ENCODE measurements at places on chromosomes 2 and 18.
A peak's percentile ranks its signal among the peaks of the same experiment; 100 is the strongest.

DNA sequence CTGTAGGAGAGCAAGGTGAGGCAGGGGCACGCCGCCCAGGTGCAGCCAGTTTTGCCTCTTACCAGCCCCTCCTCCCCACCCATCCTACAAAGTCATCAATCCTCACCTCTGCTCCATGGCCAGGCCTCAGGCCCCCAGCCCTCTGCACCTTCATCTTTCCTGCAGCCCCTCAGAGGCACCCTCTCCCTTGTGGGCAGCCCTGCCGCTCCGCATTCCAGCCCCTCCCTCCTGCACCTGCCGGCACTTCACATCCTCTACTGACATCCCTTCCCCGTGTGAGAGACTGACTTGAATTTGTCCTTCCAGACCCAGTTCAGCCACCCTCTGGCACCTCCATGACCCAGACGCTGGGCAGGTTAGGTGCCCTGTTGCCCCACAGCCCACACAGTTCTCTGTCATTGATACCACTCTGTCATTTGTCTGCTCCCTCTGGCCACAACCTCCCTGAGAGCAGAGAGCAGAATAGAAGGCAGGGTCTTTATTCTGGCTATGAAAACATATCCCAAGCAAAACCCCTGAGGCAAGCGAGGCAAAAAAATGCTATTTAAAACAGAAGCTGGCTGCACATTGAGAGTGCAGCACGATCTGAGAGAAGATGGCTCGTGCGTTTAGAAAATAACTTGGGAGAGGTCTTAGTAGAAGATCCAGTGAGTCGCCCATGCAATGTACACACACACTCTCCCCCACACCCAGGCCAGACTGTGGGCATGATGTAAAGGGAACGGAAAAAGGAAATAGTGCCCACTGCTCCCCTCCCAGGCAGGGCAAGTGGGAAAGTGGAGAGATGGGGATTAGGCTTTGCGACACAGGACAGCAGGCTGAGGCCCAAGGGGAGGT is 25.9 kb downstream of the SDC1 start:
- DNase-seq, result no peak

DNA sequence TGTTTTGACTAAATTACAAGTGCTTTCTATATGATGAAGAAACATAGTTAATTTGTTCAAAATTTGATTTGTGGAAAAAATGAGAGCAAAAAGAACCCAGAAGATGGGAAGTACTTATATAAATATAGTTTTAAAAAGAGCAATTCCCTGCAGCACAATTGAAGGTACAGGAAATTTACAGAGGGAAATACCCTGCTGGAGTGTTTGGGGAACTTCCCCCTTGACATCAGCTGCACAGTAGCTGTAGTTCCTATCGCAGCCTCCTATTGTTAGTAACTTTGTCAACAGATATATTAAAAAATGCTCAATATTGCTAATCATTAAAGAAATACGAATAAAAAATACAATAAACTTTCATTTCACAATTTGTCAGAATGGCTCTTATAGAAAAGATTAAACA is 1118.8 kb upstream of the ZEB2 start:
- DNase-seq, result peak; percentile 4

DNA sequence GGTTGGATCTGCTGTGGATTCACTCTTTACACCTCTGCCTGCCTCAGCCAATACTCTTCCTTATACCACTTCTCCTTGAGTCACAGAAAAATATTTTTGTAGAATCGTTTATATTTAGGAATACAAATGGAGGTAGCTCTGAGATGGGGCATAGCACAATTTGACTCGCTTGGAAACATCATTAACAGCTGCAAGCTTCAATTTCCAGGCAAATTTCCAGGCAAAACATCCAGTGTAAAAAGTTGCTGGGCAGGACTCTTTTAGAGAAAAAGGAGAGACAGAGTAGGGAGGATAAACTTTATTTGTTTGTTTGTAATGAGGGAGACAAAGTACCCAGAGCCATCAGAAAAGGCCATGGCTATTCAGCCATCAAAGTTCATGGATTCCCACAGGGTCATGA is 74.4 kb upstream of the SOX11 start:
- DNase-seq, result no peak

DNA sequence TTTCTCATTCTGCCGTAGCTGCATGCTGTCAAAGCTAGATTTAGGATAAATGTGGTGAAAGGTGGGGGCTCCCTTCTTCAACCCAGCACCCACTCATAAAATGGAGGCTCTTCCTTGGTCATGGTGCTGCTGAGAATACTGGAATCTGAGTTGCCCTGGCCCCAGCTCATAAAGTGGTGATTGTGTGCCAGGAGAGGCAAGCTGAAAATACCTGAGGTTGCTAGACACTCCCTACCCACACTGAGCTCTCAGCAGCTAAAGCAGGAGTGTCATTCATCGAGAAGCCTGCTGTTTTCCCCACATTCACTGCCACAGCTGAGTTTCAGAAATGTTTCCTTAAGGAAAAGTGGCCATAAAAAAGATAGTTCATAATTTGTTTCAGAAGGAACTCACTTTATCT is 297.1 kb upstream of the RBMS1 start:
- DNase-seq, result no peak

DNA sequence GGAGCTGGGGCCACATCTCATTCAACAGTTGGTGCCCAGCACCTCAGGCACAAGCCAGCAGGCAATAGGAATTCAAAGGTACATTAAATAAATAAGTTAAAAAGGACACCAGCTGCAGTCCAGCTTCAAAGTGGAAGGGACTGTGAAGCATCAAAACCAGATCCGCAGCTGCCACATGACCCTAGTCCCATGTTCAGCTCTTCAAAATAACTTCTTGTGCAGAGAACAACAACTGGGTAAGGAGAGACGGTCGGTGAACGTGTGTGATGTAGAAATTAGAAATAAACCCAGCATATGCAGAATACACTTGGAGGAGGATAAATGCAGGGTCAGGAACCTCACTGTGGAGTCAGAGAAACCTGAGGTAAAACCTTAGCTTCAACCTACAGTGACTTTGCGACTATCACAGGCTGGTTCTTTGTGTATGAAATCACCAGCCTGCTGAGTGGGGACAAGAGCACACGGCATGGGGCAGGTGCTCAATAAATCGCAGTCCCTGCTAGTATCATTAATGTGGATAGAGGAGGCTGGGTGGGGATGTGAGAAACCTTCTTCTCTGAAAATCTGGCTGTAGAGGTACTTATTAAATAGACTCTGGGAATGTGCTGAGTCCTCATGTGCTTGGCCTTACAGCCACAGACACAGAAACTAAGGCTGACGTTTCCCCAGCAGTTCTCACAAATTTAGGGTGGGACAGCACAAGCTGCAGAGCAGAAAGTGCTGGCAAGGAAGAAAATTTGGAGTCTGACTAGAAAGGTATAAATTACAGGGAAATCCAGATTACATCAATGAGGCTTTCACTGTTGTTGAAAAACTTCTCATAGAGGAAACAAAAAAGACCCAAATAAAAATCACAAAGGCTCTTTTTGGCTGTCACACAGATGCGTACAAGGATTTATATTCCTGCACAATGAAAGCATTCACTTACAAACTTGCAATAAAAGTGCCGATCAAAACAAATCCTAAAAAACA is 20.7 kb downstream of the FBXO15 start:
- DNase-seq, result no peak

- DNase-seq, result no peak
These were observed 152.8 kb downstream of the PID1 start for GRCh38 chr2:229118336-229118735.

- DNase-seq, result no peak
These were observed 151.7 kb upstream of the POU3F3 start for GRCh38 chr2:104702031-104702850.

GRCh38 chr2:241859436-241860183 is 916 bp upstream of the PDCD1 start:
- DNase-seq, result peak; percentile 12

- peak; percentile 2 for DNase-seq
These were observed 128.3 kb upstream of the HS6ST1 start for GRCh38 chr2:128446874-128447537.

- no peak for DNase-seq
These were observed 966 bp upstream of the RBM43 start for GRCh38 chr2:151262629-151263028.

DNA sequence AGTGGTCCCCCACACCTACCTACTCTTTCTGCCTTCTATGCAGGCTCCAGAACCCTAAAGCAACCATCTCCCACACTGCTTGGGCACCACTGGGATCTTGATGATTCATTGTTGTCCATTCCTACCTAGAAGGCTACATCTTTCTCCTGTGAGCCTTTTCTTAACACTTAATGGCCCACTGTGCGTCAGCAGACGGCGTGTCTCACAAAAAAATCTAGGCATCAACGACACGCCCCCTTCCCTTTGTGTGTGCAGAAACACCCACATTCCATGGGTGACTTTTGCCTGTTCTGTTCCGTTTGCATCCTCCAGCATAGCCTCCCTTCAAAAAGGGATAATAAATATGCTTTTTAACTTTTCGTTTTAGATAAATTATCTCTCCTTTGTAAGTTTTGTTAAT is 99.7 kb upstream of the CYRIA start:
- no peak for DNase-seq

DNA sequence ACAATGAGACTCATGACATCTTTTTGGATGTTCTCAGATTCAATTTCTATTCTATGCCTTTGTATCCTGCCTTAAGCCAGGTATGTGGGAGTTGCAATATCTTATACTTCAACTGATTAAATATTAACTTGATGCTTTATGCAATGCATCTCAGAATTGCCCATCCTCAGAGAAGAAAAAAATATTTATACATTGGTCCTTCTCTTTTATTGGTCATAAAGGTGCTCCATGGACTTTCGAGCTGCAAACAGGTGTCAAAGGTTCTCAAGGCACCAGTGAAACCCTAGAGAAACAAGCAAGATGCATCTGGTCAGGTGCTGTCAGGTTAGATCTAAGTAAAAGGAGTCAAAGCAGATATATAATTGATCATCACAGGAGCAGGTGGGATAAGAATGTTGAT is 690.5 kb downstream of the PLCL1 start:
- DNase-seq, result no peak

Data from endothelial cell (in vitro differentiated cells).